ENCODE measurements at places on chromosomes 1 and 21. TPM values are rescaled to one million over a fixed set of nuclear protein-coding genes. Genes with fewer than 3 reads are reported as not detected.

DNA sequence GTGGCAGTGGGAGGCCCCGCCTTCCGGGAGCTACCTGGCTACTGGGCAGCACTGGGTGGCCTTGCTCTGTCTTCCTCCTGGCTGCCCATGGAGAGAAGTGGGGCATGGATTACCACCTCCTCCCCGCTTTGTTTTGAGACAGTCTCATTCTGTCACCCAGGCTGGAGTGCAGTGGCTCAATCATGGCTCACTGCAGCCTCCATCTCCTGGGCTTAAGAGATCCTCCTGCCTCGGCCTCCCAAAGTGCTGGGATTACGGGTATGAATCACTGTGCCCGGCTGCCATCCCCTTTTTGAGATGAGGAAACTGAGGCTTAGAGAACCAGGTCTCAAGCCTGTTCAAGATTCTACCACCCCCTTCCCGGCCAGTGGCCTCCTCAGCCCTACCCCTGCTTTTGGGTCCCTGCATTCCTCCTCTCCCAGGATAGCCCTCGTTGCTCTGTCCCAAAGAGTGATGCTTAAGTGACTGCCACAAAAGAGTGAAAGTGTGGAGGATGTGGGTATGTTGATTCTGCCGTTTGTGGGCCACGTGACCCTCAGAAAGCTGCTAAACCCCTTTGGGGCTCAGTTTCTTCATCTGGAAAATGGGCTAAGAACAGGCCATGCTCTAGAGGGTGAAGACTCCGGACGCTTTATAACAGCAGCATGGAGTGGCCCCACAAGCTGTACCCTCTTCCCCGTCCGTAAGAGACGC, 7.8 kb downstream of the HES3 start:
- H3K27ac ChIP-seq: no peak overlapping the region
- no peaks in the 10 kb centered on the region for H3K36me3 ChIP-seq
- H3K4me3 ChIP-seq: no peak overlapping the region
- no peak for DNase-seq
- peaks cover 8% of the 10 kb centered on the region for H3K27me3 ChIP-seq

GRCh38 chr1:17190010-17190995, 14.6 kb upstream of the PADI1 start:
- no peak overlapping the region for H3K27ac ChIP-seq
- no peaks in the 10 kb centered on the region for H3K27me3 ChIP-seq
- H3K4me3 ChIP-seq: no peak overlapping the region
- H3K4me1 ChIP-seq: no peaks in the 10 kb centered on the region

GRCh38 chr1:72137656-72138055, 144.7 kb downstream of the NEGR1 start:
- no peak overlapping the region for H3K27ac ChIP-seq
- no peaks in the 10 kb centered on the region for H3K4me1 ChIP-seq
- DNase-seq: no peak
- H3K4me3 ChIP-seq: no peak overlapping the region
- no peaks in the 10 kb centered on the region for H3K27me3 ChIP-seq

DNA sequence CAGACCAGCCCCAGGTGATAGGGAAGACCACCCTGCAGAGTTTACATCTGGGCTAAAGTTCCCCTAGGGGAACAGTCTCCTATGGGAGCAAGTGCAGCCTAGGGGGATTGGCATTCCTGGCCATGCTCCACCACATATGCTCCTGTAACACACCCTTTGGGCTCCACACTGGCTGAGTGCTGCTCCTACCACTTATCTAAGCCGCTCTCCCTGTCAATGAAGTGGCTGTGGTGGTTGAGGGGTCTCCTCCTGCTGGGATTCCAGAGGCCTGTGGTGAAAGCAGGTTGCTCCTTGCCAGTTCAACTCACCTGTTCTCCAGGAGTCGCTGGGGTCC, 51.1 kb downstream of the COL24A1 start:
- no peak for DNase-seq
- H3K27me3 ChIP-seq: no peaks in the 10 kb centered on the region
- H3K4me3 ChIP-seq: no peak overlapping the region
- no peak overlapping the region for H3K27ac ChIP-seq
- no peaks in the 10 kb centered on the region for H3K36me3 ChIP-seq
- H3K4me1 ChIP-seq: no peaks in the 10 kb centered on the region

DNA sequence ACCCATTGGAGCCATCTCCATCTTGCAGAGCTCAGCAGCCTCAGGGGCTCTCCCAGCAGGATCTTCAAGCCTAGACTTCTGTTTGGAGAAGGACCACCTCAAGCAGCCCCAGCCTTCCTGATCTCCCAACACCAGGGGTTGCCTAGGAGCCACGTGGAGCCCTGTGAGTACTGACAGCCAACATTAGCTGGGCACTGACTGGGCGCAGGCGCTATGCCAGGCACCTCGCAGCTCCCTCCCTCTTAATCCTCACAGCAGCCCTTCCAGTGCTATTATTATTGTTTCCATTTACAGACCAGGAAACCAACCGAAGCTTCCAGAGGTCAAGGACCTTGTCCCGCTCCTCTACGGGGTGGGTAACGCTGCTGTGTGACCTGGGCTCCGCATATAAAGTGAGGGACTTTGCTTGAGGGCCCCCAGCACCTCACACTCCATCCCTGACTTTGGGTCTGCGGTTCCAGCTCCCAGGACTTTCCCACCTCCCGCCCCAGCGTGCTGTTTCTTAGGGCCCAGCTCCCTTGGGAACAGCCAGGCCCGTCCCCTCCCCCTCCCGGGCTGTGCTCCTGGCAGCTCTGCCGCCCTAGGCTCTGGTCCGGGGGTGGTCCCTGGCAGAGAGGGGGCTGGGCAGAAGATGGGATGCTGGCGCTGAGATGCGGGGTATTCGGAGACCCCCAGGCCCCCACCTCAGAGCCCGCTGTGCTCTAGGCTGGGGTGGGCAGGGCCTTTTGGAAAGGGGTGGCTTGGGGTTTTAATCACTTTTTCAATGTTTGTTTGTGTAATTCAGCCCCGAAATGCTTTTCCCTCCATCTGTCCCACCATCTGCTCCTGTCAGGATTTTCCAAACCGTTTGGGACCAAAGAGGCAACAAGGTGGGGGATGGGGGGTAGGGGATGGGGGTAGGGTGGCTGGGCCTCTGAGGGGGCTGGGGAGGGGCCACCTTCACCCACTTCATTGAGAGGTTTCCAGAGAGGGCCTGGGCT, 4.1 kb upstream of the HPCA start:
- peak; percentile 39 for DNase-seq
- no peak overlapping the region for H3K4me3 ChIP-seq
- no peak overlapping the region for H3K27ac ChIP-seq

DNA sequence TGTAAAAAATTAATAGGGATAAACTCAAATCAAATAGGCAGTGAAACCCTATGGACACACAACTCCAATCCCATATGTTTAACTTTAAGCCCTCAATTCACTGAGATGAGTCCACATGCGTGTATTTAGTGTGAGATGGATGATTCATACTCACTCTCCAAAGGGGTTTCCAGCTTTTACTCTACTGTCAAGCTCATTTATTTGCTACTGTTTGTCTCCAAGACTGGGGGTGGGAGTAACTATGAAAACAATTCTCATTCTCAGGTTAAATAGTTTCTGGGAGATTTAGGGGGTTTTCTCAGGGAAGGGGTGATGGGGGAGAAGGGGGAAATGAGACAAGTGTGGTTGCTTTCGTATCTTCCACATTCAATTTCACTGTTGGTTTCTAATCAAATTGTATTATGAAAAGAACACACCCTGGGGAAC, 2.7 kb downstream of the RAB29 start:
- no peaks in the 10 kb centered on the region for H3K36me3 ChIP-seq
- H3K4me1 ChIP-seq: peaks cover 28% of the 10 kb centered on the region
- H3K27ac ChIP-seq: no peak overlapping the region
- no peaks in the 10 kb centered on the region for H3K27me3 ChIP-seq
- no peak overlapping the region for H3K4me3 ChIP-seq

PROX1 gene
- 34.6 TPM for total RNA-seq

MIXL1 gene
- total RNA-seq: not detected
